Right renal pelvis (tissue), 4 donors: ENCODE measurements at places on chromosomes 13 and 19.

DNA sequence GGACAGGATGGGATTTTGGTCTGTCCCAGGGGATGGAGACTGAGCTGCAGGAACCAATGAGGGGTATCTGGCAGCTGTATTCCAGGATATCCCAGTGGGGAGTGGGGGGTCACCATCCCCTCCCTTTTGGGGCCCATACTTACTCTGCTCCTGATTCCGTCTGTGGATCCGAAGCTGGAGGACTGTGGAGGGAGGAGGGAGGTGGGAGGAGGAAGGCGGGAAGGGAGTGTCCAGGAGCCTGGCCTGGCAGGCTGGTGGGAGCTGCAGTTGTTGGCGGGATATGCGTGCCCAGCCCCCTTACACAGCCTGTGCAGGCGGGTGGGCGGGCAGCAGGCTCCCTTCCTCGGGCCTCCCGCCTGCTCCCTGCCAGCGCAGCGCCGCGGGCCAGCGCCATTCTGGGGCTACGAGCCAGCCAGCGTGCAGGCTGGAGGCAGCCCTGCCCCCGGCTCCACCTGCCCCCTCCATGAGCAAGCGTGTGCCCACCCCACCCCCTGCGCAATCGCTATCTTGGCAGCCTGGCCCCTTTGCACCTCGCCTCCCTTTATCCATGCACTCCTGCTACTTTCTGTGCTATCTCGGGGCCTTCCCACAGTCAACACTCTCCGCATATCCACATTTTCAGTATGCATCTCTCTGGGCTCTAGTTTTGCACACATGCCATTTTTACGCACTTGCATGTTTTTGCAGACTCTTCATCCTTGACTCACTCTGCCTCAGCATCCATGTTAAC is 2.8 kb downstream of the MAMSTR start:
- no peak for DNase-seq

GRCh38 chr19:52028780-52029123 is 573 bp upstream of the ZNF614 start:
- no peak for DNase-seq

GRCh38 chr19:54136086-54136863 is 1.3 kb upstream of the CNOT3 start:
- no peak for DNase-seq

- DNase-seq, result no peak
Observed at GRCh38 chr13:48400850-48401291, 12.0 kb downstream of the LPAR6 start.
